NCI-H2081 treated with DMSO at 0.1 percent for 48 hours (cell line): ENCODE measurements at places on chromosomes 11 and 22.

DNA sequence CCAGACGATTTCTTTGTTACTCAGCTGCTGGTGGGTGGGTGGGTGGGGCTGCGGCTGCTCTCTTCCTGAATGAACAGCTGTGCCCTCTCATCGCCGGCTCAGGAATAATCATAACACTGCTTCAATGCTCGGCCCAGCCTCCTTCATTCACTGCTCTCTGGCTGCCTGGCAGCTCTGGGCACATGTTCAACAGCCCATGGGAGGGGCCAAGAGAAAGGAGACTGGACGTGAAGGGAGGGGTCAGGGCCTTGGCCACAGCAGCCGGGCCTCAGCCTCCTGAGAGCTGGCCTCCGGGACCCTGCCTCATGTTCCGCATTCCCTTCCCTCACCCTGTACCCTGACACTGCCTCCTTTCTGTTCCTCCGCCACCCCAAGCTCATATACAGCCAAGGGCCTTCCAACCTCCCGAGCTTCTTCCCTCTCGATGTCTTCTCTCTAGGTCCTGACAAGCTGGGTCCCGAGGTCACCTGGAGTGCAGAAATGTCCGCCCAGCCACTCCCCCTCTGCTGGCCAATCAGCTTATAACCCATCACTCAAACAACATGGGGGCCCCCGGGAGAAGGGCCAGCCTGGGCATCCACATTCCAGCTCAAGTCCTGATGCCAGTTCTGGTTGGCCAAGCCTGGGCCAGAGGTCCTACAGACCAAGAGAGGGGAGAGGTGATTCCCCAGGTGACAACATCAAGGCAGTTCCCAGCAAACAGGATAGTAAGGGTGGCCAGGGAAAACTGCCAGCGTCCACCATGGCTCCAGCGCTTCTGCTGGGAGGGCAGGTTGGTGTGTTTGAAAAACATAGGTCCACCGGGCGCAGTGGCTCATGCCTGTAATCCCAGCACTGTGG is 3.2 kb upstream of the CSDC2 start:
- DNase-seq = no peak

- no peak for DNase-seq
Measured at GRCh38 chr11:29224739-29225384, 792.0 kb downstream of the KCNA4 start.

DNA sequence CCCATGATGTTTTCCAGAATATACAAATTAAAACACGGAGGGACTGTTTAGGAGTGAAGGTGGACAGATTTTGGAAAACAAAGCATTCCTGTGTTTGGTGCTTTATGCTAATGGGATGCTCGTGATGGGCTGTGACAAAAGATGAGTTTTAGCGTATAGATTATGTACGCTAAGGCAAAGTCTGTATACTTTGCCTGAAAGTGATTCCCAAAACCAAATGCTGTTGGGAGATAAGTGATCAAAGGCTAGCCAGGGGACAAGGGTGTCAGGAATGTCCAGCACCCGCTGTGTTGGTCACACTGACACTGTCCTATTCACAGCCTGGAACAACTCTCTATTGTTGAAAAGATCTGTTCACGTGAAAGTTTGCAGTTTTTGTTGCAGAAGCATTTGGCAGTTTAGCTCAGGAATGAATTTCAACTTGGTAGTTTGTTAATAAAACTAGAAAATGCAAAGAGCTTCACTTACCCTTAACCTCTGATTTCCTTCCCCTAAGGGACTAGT is 1.5 kb downstream of the JAM3 start:
- DNase-seq = no peak

GRCh38 chr11:72781063-72781312 is 12.9 kb downstream of the STARD10 start:
- no peak for DNase-seq

DNA sequence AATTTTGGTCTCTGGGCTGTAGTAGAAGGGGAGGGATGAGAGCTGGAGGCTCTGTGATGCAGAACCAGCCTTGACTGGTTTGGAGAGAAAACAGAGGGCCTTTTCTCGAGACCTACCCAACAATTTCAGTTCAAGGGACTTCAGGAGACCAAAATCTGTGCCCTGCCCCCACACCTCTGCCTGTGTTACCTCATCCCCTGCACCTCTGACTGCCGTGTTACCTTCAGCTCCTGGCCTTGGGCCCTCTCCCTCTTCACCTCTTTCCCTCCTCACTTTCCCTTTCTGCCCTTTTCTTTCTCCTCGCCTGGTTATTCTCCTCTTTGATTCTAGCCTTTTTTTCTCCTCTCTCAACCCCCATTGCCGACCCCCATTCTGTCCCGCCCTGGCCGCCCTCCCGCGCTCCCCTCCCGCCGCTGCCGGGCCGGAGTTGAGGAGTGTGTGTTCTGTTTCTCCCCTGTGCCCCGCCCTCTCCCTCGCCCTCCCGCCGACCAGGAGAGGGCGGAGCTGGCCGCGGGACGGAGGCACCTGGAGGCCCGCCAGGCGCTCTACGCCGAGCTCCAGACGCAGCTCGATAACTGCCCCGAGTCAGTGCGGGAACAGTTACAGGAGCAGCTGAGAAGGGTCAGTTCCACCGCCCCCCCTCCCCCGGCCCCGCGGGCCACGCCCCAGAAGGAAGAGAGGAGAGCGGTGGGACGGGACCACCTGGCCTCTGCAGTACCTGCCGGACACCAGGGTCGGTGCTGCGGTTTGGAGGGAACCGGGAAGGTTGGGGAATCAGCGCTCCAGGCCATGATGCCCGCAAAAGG is 27.2 kb downstream of the PHLDB1 start:
- peak; percentile 13 for DNase-seq

DNA sequence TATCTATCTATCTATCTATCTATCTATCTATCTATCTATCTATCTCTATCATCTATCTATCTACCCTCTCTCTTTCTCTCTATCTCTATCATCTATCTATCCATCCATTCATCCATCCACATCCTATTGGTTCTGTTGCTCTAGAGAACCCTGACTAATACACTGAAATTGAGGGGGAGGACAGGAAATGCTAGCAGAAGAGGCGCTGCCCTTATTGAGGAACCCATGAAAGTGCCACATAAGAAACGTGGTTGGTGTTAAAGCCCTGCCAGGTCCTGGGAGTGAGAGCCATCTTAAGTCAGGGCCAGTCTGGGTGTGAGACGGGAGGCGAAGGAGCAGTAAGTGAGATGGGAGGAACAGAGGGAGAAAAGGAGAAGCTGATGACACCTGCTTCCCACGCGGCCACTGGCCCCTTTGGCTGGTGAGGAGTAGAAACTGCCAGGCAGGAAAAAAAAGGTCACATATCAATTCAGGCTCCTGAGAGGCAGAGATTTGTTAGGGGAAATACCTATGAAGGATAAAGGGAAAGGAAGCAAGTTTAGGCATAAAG is 87.9 kb upstream of the PLET1 start:
- DNase-seq = no peak

DNA sequence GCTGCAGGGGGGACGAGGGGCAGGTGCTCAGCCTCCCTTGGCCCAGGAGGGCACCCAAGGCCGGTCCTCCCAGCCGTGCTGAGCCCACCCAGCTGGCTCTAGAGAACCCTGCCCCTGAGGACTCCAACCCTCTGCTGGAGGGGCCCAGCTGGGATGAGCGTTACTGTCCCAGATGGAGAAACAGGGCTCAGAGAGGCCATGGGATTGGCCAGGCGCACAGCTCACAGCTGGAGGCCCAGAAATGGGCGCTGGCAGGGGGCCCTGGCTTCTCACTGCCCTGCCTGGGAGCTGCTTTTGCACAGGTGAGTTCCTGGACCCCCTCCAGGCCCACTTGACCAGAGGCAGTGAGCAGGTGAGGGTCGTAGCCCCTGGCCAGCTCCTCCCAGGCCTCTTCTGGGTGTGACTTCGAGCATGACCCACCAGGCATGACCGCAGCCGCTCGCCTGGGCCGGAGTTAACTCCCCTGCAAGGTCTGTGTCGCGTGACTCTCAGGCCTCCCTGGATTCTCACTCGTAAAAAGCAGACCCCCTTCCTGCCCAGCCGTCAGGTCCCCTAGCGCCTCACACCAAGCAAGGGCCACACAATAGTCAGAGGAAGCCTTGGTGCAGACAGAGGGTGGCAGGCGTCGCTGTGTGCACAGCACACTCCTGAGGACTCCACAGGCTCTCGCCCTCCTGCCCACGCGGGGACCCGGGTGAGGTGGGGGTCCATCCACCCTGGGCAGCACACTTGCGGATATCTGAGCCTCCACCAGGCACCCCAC is 19.7 kb upstream of the IL17REL start:
- no peak for DNase-seq

GRCh38 chr11:67420147-67420645 is 4.7 kb downstream of the CARNS1 start:
- DNase-seq = no peak

DNA sequence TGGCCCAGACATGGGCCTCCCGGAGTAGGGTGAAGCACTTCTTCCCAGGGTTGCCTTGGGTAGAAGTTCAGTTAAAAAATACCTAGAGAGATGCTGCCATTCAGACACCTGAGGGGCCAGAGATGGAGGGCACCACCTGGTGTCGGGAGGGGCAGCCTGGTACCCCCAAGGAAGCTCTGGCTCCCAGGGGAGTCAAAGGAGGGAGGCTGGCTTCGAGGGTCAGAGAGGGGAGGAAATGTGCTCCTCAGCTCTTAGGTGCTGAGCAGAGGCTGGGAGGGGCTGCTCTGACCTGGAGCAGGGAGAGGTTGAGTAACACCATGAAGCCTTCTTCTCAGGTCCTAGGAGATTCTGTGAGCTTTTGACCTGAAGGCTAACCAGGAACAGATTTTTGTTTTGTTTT is 1.1 kb downstream of the USP35 start:
- no peak for DNase-seq

DNA sequence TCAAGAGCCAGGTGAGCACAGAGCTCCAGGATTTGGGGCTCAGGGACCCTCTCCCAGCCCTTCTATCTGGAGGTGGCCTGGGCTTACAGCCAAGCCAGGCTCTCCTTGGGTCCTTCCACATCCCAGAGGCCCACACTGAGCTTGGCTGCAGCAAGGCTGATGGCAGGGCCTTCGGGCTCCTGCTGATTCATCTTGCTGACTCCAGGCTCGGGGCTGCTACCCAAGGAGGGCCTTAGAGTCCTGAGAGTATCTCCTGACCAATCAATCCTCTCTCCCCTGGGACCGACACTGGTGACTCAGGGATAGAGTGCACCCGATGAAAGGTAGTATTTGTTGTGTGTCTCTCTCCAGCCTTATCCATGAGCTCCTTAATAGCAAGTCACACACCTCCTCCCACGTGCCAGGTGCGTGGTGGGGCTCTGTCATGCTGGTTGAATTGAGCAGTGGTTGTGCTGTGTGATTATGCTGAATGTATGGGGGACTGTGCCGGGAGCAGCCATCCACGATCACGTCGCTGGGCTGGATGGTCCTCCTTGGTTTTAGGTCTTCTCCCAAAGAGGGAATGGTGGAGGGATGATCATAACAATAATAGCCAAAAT is 62.3 kb downstream of the GRIK4 start:
- no peak for DNase-seq

DNA sequence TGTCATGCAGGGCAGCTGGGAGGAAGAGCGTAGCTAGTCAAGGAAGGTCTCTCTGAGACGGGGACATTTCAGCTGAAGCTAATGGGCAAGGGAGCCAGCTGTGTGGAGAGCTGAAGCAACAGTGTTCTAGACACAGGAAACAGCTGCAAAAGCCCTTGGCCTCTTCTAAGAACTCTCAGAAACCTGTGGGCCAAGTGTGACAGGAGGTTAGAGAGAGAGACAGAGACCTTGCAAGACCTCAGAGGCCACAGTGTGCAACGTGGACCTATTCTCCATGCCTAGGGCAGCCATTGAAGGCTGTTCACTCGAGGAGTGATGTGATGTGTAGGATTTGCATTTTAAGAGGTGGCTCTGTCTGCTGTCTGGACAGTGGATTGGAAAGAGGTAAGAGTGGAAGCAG is 48.7 kb upstream of the TNRC6B start:
- no peak for DNase-seq

GRCh38 chr22:33991620-33992019 is 71.3 kb upstream of the LARGE1 start:
- no peak for DNase-seq

GRCh38 chr11:95283650-95284049 is 52.6 kb upstream of the SESN3 start:
- no peak for DNase-seq

- DNase-seq = no peak
Measured at GRCh38 chr11:12091956-12092558, 18.3 kb upstream of the MICAL2 start.

- no peak for DNase-seq
Measured at GRCh38 chr11:23751280-23751679, 745.6 kb upstream of the LUZP2 start.

GRCh38 chr11:100778166-100778785 is 91.2 kb downstream of the ARHGAP42 start:
- DNase-seq = no peak

DNA sequence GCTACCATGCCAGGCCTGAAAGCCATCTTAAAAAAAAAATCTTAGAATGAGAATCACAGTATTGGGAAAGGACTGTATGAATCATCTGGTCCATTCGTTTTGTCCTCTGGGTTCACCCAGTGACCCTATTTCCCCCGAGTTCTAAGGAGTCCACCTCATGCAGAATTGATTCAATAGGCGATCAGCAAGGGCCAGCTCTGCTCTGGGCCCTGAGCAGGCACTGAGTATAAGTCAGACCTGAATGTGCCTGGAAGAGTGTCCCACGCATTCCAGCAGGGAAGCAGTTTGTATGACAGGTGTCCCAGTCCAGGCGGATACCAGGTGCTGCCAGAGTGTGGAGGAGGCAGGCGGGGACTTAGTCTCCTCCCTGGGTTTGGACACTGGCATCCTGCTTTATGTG is 883 bp upstream of the HMOX1 start:
- DNase-seq = no peak

DNA sequence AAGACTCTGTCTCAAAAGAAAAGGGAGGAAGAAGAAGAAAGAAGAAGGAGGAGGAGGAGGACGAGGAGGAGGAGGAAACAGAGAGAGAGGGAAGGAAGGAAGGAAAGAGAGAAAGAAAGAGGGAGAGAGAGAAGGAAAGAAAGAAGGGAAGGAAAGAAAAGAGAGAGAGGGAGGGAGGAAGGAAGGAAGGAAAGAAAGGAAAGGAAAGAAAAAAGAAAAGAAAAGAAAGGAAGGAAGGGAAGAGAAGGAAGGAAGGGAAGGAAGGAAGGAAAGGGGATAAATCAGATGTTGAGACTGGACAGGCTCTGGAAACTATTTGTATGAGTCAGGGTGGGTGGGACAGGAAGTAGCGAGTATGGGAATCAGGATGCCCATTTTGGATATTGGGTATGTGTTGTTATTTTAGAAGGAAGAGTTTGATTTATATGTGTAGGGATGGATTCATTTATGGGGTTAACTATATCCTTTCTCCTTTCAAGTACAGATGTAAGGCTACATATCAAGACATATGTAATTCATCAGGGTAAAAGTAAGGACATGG is 6.0 kb upstream of the RPL3 start:
- no peak for DNase-seq
